ENCODE measurements at places on chromosomes 3 and 15.

GRCh38 chr3:49415931-49416601 lies 3.8 kb downstream of the TCTA start:
- peak; percentile 57 for DNase-seq

- no peak for DNase-seq
These were observed 35.8 kb downstream of the CACNA1D start for GRCh38 chr3:53530205-53530604.

DNA sequence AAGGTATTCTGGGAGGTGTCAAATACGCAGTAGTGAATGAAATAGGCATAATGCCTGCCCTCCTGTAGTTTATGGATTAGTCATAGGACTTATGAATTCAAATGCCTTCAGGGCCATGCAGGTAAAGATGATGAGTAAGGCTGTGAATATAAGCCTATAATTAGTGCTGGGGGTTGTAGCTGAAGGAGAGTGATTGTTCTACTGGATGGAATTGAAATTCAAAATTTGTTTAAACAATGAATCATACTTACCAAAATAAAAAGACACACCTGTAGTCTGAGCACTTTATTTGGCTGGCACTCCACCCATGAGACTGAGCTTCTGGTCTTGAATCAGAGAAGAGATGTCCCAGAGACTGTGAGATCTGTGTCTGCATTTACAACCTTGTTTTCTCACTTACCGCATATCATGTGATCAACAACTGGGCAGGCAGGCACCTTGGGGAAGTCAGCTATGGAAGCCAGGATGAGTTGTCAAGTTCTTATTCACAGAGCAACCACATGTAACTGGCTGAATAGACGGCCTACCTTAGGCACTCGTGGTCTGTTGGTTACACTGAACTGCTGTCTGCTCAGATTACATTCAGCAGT lies 291.8 kb downstream of the NAALADL2 start:
- DNase-seq, result no peak

DNA sequence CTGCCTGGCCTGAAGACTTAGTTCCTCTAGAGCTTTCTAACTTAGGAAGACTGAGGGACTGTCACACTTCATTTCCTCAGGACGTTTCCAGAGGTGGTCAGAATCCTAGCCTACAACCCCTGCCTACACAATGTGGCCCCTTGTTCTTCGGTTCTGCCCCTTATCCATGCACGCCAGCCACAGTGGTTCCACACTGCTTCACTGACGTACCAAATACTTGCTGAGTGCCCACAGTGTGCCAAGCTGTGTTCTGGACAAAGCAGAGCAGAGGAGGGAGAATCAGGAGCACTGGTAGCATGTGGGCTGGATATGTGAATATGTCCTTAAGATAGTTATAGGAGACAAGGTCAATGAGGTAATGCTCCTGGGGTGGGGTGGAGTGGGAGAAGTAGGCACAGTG lies 70.5 kb upstream of the SAMMSON start:
- DNase-seq, result no peak

GRCh38 chr3:53729618-53730017 lies 116.6 kb downstream of the CHDH start:
- DNase-seq, result no peak

DNA sequence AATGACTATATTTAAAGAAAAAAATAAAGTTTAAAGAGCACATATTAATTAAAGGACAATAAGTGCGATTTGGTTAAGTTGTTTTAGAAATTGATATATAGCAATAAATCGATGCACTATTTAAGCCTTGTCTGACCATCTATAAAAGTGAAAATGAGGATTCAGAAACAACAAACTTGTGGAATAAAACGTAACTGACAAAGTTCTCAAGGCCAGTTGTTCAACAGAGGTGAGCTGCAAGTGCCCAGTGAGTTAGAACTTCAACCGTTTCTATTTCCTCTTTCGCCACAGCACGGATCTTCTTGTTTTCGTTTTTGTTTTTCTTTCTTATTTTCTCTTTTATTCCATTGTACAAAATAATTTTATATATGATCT lies 724.9 kb upstream of the ARRDC4 start:
- no peak for DNase-seq

GRCh38 chr15:29859293-29859692 lies 37.0 kb upstream of the TJP1 start:
- no peak for DNase-seq

GRCh38 chr3:128205558-128206145 lies 52.4 kb downstream of the EEFSEC start:
- no peak for DNase-seq

- no peak for DNase-seq
These were observed 147.7 kb upstream of the ICE2 start for GRCh38 chr15:60626669-60627068.

- DNase-seq, result no peak
These were observed 223.4 kb downstream of the FEZF2 start for GRCh38 chr3:62149962-62150361.

DNA sequence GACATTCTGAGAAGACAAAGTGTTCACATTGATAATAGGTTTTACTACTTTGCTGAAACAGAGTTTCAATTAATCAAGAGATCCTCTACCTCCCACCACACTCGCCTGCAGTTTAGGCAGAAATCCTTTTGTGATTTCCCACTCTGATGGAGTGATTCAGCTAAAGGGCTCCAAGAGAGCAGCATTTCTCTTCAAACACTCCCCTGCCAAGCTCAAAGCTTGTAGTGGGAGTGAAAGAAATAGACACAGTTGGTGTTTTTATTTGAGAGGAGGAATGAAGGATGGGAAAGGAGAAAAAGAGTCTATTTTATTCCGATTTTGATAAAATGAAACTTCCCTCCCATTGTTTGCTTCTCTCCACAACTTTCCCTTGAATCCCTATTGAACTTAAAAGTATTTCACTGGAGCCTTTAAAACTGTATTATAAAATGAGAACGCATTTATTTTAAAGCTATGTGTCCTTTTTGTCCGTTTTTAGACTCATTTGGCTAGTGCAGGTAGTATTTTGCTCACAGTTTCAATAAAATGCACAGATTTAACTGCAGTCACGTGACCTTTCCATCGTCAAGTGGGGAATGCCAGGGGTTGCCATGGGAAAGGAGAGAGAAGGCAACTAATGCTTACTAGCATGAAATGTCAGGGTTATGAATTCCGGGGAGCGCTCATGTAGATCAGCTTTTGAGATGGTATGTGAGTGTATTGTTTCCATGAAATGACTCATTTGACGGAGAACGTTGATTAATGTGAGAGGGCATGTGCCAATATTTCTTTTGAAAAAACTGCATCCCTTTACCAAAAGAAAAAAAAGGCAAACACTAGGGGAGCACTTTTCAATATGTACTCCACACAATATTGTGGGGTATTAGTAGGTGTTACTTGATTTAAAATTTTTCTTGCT lies 7.7 kb upstream of the OSBPL11 start:
- DNase-seq, result no peak

DNA sequence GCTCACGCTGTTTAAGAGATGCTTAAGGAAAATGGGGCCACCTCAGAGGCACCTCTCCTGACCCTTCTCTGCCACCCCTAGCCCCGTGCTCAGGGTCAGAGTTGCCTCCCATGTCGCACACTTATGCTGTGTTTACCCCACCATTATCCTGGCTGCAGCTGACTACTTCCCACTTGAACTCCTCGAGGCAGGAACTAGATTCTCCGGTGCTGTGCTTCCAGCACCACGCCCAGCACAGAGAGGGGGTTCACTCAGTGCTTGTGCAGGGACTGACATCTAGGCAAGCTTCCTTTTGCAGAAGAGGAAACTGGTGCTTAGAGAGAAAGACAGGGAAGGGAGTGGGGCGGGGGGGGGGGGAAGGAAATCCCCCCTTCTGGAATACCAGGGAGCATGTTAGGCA lies 340.1 kb downstream of the RORA start:
- DNase-seq, result no peak

DNA sequence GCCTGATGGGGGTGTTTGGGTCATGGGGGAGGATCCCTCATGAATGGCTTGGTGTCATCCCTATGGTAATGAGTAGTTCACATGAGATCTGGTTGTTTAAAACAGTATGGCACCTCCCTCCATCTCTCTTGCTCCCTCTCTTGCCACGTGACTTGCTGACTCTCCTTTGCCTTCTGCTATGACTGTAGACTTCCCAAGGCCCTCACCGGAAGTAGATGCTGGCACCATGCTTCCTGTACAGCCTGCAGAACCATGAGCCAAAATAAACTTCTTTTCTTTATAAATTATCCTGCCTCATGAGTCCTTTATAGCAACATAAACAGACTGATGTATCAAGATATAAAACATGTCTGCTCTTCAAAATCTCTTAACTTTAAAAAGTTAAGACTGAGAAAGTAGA lies 96.1 kb downstream of the TFDP2 start:
- DNase-seq, result no peak

- no peak for DNase-seq
These were observed 218.0 kb downstream of the ZNF385D start for GRCh38 chr3:21533002-21533401.

DNA sequence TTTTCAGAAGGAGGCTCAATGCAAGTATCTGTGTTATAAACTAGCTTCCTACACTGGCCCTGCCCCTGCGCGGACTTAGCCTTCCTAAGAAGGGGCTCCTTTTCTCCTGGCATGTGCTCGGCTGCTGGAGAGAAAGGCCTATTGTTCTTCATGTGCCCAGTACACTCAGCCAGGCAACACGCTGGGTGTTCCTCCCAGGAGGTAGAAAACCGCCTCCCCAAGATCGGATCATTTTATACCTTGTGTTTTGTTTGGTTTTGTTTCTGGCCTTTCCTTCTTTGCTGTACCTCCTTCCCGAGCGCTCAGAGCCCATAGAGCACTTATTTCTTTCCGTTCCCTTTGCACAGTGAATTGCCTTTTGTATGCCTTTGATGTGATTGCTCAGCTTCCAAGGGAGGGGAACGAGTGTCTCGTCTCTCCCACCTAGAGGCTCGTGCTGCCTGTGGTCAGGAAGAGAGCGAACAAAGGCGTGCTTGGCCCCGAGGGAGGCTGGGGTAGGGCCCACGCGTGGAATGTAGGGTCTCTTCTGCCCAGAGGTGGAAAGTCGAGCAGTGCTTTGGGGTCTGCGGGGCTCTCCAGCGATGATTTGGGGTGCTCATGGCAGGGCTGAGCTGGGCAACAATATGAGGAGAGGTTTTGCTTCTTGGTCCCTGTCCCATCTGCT lies 30.0 kb downstream of the CCNL1 start:
- no peak for DNase-seq

- no peak for DNase-seq
These were observed 300.3 kb upstream of the CBLB start for GRCh38 chr3:106168962-106169750.

- no peak for DNase-seq
These were observed 38.6 kb upstream of the SFMBT1 start for GRCh38 chr3:53084310-53085001.

- no peak for DNase-seq
These were observed 401.2 kb upstream of the CDIN1 start for GRCh38 chr15:36178303-36178633.

GRCh38 chr15:93345981-93346380 lies 257.0 kb upstream of the RGMA start:
- no peak for DNase-seq

- DNase-seq, result no peak
These were observed 17.1 kb downstream of the CCDC13 start for GRCh38 chr3:42755681-42756578.

- DNase-seq, result no peak
These were observed 288.9 kb downstream of the SHQ1 start for GRCh38 chr3:72559385-72559784.

GRCh38 chr3:42098171-42098570 lies 7.0 kb downstream of the TRAK1 start:
- DNase-seq, result no peak

DNA sequence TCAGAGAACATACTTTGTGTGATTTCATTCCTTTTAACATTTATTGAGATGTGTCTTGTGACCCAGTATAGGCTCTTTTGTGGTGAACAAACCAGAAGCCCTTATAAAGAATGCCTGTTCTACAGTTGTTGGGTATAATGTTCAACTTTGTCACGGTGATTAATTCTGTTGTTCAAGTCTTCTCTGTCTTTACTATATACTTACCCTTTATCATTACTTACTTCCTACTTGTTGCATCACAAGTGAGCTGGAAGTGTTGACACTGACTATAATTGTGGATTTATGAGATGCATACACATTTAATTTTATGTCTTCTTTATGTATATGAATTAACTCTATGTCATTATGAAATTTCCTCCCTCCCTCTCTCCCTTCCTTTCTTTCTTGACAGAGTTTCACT lies 59.7 kb upstream of the TBL1XR1 start:
- DNase-seq, result no peak

DNA sequence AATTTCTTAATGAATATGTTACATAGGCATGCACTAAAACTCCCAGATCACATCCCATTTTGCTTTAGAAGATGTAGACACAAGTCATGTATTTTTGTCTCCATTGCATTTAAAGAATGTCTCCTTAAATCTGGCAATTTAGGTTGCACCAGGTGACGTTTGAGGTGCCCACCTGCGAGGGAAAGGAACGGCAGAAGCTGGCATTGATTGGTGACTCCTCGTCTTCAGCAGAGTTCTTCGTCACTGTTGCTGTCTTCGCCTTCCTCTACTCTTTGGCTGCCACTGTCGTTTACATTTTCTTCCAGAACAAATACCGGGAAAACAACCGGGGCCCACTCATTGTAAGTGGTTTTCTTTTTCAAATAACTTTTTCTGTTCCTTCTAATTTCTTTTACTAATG lies 96.1 kb upstream of the SNTN start:
- no peak for DNase-seq

GRCh38 chr3:3792391-3792790 lies 6.8 kb upstream of the LRRN1 start:
- no peak for DNase-seq

DNA sequence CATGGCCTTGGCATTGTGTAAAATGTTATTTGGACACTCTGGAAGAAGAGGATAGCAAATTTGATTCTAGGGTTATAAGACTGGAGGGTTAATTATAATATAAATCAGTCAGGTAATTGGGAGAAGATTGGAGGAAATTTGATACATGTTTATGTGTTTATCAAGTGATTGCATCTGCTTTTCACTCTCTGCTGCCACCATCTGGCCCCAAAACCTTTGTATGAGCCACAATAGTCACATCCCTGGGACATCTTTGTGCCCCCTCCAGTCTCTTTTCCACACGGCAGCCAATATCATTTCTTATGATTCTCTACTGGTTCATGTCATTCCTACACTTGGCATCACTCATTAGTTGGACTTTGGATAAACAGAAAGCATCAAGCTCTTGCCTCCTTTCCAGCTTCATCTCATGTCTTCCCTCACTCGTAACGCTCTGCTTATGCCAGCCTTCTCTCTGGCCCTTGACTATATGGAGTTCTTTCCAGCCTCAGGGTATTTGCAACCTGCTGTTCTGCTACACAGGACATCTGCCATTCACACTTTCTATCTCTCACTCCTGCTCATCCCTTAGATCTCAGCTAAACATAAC lies 602.3 kb upstream of the SUCLG2 start:
- DNase-seq, result no peak

- DNase-seq, result no peak
These were observed 57.8 kb upstream of the PLSCR4 start for GRCh38 chr3:146308682-146309081.

- DNase-seq, result no peak
These were observed 978.6 kb downstream of the PLOD2 start for GRCh38 chr3:145182196-145182911.
